ENCODE measurements at places on chromosomes 12 and 14.

DNA sequence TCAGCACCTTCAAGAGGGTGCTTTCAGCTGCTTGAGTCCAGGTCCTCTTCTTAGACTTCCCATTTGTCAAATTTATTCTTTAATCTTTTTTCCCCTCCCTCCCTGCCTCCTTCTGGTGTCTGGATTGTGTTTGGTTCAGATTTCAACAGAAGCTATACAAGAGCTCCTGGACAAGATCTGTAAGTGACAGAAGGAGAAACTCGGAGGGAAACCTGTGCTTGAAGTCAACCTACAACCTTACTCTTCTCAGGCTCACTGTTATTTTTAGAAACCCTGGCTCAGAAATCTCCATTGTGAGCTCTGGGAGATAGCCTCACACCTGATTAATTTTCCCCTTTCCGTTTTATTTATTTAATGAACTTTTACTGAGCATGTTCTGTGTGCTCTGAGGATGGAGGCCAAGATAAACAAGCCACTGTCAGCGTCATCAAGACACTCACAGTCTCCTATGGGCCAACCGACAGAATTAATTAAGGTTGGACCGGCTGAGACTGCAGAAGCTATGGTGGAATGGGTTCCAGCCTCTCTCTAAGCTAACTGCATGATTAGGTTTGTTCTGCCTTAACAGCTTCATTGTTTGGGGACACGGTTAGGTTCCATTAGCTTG lies 13.5 kb downstream of the PDE1B start:
- DNase-seq: no peak

DNA sequence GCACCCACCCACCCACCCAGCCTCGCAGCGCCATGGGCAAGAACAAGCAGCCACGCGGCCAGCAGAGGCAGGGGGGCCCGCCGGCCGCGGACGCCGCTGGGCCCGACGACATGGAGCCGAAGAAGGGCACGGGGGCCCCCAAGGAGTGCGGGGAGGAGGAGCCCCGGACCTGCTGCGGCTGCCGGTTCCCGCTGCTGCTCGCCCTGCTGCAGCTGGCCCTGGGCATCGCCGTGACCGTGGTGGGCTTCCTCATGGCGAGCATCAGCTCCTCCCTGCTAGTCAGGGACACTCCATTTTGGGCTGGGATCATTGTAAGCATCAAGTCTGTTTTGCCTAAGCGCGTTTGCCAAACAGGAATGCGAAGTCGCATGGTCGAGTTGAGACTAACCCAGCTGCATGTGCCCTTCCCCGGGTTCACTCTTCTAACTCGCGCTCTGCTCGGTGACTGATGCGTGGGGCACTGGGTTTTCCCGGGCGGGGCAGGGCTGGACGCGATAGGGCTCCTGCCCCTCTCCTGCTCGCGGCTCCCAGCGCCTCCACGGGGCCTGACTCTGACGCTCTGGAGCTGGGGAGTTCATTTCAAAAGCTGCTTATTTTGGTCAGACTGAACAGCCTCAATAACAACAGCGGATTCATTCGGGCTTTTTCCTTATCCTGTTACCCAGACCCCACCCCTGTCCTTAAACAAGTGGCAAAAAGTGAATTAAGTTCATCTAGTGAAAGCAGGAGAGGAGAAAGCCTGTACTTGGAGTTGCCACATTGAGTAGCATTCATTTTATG lies 458 bp downstream of the SSPN start:
- peak; percentile 18 for DNase-seq

GRCh38 chr12:57178213-57178612 lies 30.8 kb upstream of the LRP1-AS start:
- DNase-seq: no peak

GRCh38 chr12:125544960-125545359 lies 479.7 kb downstream of the AACS start:
- no peak for DNase-seq

DNA sequence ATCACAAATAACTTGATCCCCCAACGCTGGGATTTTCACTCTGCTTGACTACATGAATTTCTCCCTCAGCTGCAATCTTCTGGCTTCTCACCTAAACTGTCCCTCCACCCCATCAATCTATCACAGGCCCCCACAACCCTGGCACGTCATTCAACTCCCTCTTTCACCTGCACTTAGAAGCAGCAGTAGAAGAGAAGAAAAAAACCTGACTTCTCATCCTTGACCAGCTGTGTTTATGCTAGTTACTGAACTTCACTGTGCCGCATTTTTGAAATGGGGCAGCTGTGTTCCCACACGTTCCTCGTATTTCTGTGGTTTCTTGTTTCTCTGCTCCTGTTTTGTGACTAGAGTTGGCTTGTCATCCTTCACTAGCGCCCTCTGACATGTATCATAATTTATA lies 35.0 kb downstream of the ITPR2 start:
- DNase-seq: no peak

GRCh38 chr12:46244997-46245396 lies 23.8 kb downstream of the SLC38A1 start:
- DNase-seq: no peak

DNA sequence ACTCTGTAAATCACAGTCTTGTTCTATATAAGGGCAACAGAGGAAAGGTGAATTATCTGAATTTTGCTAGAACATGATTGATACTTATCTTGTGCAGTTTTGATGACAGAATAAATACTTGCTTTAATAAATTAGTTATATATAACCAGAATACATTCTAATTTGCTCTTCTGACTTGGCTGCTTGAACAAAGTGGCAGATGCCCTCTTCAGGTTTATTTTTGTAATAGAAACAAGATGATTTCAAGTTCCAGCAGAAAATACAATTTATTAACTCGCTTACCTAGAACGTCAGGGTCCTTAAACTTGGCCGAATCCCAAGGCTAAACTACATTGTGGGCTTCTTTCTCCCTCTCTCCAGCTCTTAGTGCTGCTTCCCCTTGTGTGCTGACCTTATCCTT lies 57.6 kb upstream of the SSTR1 start:
- no peak for DNase-seq

DNA sequence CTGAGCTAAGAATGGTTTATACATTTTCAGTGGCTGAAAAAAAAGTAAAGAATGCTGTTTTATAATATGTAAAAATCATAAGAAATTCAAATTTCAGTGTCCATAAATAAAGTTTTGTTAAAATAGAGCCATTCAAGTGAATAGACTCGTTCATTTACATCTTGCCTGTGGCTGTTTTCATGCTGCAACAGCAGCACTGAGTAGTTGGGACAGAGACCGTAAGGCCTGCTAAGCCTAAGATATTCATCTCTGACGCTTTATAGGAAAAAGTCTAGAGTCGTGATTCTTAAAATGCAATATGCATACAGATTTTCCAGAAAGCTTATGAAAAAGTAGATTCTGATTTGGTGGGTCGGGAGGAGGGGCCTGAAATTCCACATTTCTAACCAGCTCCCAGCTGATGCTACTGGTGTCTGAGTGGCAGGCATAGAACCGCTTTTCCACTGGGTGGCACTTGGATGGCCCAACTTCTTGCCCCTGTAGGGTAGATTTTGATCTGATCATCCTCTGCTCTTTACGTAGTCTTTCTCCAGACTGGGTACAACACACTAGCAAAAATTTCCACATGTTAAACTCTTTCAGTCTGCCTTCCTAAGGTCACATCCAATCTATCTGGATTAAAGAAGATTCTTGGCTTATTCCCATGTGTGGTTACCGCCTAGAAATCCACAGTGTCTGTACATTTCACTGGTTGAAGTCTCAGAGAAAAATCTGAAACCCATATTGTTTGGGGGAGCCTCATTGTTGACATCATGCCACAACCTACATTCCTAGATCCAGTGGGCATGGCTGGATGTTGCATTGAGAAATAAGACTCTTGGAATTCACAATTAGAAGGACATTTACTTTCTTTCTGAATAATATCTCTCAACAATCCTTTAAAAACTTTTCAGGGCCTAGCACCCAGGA lies 151.2 kb downstream of the C12orf75 start:
- no peak for DNase-seq

- DNase-seq: no peak
These were observed 71.4 kb downstream of the GNS start for GRCh38 chr12:64687816-64688215.
